ENCODE measurements at places on chromosomes 4 and X.

DNA sequence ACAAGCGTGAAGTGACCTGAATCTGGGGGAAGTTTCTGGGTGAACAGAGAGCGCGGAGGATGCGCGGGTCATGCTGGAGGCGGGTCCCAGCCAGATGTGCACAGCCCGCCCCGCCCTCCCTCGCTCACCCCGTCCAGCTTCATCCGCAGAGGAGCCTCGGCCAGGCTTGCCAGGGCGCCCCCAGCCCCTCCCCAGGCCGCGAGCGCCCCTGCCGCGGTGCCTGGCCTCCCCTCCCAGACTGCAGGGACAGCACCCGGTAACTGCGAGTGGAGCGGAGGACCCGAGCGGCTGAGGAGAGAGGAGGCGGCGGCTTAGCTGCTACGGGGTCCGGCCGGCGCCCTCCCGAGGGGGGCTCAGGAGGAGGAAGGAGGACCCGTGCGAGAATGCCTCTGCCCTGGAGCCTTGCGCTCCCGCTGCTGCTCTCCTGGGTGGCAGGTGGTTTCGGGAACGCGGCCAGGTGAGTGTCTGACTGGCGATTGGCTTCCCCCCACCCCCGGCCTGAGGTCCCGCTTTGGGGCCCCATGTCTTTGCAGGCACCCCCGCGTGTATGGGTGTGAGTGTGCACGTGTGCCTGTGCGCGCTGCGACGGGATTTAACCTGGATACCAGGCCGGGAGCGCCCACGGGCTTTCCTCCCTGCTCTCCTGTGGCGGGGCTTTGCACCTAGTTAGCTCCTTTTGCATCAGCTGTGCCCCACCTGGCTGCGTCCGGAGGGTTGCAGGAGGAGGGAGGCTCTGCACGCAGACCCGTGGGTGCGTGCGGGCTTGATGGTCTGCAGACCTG lies at the start of gene EGFL6:
EGFL6 (plus strand) TSS at position 123 of the 782 bp plus-strand sequence; CDS start at position 384, 261 bp downstream.
- no peak for DNase-seq

DNA sequence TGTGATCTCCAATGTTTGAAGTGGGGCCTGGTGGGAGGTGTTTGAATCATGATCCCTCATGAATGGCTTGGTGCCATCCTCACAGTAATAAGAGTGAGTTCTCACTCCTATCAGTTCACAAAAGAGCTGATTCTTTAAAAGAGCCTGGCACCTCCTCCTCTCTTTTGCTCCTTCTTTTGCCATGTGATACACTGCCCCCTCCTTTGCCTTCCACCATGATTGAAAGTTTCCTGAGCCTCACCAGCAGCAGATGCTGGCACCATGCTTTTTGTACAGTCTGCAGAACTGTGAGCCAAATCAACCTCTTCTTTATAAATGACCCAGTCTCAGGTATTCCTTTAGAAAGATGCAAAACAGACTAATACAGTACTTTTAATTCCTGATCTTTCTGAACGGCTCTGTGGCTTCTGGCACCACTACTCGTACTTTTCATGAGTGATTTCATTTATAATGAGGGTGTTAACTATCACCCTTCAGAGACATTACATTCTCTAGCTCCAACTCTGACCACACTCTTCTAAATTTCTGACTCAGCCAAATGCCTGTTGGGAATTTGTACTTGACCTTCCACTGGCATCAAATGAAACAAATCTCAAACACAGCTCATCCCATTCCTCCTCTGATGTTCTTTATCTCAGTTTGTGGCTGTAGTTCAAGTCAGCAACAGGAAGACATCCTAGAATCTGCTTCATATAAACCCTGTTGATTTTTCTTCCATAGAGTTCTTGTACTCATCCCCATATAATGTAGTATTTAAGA lies 4.2 kb downstream of the UFSP2 start:
- DNase-seq = no peak

DNA sequence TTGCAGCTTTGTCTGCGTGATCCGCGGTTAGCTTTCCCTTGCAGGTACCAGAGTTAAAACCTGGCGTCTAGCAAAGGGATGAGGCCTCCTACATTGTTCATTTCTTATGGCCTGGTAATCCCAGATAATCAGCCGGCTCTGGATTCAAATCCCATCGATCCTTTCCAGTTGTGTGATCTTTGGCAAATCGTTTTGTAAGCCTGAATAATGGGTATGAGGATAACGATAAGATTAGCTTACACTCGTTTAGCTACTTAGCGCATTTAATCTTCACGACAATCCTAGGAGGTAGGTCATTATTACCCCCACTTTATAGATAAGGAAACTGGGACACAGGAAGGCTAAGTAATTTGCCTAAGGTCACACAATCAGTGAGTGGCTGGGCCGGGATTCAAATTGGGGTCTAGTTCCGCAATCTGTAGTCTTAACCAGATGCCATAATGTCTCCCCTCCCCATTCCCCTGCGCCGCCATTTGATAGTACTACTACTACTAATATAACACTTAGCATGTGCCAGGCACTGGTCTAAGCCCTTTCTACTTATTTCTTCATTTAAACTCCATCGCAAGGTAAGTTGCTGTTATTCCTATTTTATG lies 1.7 kb upstream of the UBA1 start:
- no peak for DNase-seq

DNA sequence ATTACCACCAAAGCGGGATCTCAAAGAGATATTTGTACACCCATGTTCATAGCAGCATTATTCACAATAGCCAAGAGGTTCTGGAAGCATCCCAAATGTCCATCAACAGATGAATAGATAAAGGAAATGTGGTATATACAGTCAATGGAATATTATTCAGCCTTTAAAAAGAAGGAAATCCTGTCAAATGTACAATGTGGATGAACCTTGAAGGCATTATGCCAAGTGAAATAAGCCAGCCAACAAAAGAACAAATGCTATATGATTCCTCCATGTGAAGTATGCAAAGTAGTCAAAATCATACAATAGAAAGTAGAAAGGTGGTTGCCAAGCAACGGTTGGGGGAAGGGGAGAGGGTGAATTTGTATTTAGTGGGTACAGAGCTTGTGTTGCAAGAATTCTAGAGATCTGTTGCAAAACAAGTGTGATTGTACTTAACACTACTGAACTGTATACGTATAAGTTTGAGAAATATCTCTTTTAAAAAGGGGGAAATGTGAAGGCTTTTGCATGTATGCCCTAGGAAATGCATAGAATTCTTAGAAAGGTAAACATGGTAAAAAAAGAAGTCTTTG lies 5.0 kb upstream of the ZRSR2 start:
- no peak for DNase-seq

GRCh38 chr4:112082954-112083586 lies 62.2 kb upstream of the FAM241A start:
- no peak for DNase-seq
